H54 (cell line): ENCODE measurements at places on chromosomes 2 and 18.

GRCh38 chr18:13191031-13191430 is 27.5 kb upstream of the LDLRAD4 start:
- DNase-seq, result no peak

GRCh38 chr2:225683258-225683657 is 283.7 kb downstream of the NYAP2 start:
- no peak for DNase-seq

DNA sequence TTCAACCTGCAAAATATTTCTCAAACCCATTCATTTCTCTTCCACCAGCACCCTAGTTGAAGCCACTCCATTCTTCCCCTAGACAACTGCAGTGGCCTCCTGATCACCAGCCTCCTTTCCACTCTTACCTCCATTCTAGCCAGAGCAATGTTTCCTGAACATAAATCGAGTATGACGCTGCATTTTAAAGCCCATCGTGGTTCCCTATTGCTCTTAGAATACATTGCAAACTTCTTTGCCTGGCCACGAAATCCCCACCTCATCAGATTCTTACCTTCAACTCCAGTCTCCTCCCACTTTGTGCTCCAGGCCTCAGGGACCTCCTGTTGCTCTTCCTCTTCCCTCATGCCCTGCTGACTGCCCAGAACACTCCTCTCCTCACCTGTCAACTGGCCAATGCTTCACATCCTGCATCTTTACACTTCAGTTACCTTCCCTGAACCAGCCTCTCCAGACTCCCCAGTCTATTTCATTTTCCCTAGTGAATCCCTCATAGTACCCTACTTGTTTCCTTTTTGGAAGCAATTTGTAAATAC is 176.5 kb upstream of the CTAGE1 start:
- DNase-seq, result no peak

DNA sequence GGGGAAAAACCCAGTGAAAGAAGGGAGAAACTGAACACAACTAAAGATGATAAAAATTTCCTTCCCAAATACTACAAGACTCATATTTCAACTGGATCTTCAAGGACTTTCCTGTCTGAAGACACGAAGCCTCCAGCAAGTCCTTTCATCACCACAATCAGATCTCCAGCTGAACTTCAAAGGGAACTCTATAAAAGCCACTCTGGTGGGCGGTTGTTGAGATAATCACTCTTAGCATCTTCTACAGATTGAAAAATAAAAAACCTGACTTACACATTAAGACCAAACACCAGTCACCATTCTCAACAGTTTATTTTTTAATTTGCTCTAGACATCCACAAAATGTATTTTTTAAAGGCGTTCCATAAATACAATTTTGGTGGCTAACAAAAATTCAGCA is 4.4 kb downstream of the REV1 start:
- DNase-seq, result no peak

DNA sequence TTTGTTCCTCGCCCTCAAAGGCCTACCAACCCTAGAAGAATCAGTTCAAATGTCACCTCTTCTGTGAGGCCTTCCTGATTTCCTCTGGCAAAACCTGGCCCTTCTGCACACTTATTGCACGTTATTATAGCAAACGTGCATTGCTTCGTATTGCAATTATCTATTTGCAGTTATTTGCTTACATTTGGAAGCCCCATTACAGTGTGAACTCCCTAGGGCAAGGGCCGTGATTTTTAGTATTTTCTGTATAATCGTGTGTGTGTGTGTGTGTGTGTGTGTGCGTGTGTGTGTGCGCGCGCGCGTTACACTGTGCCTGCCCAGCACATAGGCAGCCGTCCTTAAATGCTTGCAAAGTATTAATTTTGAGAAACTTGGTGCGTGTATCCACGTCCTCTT is 460 bp upstream of the SEMA4F start:
- no peak for DNase-seq

DNA sequence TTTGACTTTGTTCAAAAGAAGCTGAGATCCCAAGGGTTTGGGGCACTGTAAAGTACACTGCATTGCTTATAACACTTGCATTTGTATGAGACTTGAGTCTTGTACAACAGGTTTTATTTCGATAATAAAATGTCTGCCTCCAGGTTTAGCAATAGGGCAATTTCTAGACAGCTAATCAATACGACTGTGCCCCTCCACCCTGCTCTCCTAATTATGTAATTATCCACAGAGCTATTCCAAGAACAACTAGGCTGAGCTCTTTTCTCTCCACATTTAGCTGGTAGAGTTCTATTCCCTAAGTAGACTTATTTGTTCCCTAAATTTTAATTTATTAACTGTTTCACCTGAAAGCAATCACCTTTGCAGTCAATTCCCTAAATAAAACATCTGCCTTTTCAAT is 52.9 kb upstream of the LINC00305 start:
- DNase-seq, result no peak

- DNase-seq, result no peak
These were observed 31.3 kb downstream of the PLB1 start for GRCh38 chr2:28527196-28527595.

DNA sequence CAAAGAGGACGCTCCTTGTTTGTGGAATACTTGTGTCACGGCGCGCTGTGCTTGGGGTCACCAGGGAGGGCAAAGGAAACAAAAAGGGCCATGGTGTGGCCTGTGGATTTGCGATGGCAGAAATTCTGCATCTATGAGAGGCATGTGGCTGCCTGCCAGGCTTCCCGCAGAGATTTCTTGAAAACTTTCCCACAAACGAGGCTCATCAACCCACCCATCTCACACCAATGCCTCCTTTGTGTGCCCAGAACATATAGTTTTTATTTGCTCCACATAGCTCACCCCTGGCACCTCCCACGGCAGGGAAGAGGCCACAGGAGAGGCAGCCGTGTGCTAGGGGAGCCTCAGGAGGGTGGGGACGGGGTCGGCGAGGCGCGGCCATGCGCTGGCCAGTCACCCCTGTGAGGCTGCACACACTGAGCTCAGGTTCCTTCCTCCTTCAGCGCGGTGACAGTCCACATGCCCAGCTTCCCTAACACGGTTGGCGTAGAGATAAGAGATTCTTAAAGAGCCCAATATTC is 100.3 kb downstream of the MBP start:
- no peak for DNase-seq

- DNase-seq, result no peak
These were observed 1.2 kb upstream of the E2F6 start for GRCh38 chr2:11467129-11467649.

- no peak for DNase-seq
These were observed 10.8 kb downstream of the SPDYA start for GRCh38 chr2:28821295-28821958.

GRCh38 chr18:37624318-37624717 is 58.7 kb upstream of the CELF4 start:
- DNase-seq, result no peak

GRCh38 chr2:12325806-12326205 is 390.9 kb upstream of the TRIB2 start:
- peak; percentile 54 for DNase-seq

- no peak for DNase-seq
These were observed 9.7 kb downstream of the ECEL1 start for GRCh38 chr2:232477751-232478510.

GRCh38 chr2:140842110-140842509 is 1288.7 kb downstream of the LRP1B start:
- no peak for DNase-seq

DNA sequence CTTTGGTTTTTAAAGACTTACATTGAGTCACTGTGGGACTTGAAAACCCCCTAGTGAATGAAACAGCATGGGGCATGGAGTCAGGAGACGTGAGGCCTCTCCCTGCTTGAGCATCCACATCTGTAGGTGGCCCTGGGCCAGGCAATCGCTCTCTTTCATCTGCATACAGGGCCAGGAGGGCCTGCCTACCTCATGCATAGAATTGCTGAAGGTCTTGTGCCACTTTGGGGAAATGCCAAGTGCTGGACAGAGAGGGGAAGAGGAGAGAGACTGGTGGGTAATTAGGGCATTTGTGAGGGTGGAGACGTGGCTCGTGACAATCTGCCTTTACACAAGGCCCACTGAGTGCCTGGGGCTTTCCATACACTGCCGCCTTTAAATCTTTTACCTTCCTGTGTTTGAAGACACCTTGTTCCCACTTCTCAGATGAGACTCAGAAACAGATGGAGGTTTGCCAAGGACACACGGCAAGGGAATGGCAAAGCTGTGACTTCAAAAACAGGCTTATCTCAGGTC is 322.2 kb upstream of the HS6ST1 start:
- no peak for DNase-seq

DNA sequence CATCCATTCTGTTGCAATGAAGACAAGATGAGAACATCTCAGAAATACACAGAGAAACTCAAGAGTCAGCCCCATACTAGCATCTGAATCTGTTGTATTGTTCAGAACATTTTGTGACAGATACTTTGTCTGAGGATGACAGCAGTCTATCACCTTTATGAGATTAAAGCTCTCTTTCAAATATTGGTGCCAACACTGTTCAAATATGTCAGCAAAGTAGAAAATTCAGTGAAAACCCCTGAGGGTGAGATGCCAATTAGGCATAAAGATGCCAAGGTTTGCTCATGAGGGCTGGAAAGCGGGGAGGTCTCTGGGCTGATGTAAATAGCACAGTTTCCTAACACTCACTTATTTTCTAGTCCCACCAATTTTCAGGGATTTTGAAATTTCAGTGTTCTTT is 1054.2 kb upstream of the CRIM1 start:
- no peak for DNase-seq

- no peak for DNase-seq
These were observed 81.8 kb downstream of the VWC2L start for GRCh38 chr2:214492608-214493007.

- no peak for DNase-seq
These were observed 2.5 kb downstream of the IFIH1 start for GRCh38 chr2:162315938-162316337.

GRCh38 chr2:224657349-224657748 is 58.8 kb downstream of the CCDC195 start:
- no peak for DNase-seq

DNA sequence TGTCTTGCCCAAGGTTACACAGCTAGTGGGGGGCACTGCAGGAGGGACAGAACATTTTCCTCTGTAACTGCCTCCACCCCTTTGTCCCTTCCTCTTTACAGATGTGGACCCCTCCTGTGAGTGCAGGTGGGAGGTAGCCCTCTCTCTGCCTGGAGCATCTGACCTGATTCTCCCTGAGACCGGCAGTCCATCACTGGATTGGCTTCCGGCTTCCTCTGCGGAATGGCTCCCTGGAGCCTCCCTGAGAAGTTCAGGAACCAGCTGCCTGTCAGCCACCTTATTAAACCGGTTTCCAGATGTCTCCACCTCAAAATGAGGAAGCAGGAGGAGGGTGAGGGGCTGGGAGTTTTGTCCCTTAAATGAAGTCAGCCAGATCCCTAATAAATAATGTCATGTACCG is 67.3 kb upstream of the TNP1 start:
- DNase-seq, result no peak

DNA sequence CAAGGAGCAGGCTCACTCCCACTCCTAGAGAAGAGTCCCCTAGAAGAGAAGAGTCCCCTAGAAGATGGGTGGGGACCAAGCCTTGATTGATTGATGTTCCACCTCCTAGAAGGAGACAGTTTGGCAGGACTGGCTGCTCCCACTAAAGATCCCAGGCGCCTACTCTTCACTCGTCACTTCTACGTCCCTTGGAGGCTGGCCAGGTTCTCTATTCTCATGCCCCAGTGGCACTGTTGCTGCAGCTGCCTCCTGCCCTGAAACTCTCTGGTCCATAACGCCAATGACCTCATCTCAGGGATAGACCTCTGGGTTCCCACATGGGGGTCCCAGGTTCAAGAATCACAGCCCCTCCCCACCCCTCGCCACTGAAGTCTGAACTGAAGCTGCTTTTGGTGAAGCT is 2.5 kb upstream of the SP140L start:
- DNase-seq, result no peak

DNA sequence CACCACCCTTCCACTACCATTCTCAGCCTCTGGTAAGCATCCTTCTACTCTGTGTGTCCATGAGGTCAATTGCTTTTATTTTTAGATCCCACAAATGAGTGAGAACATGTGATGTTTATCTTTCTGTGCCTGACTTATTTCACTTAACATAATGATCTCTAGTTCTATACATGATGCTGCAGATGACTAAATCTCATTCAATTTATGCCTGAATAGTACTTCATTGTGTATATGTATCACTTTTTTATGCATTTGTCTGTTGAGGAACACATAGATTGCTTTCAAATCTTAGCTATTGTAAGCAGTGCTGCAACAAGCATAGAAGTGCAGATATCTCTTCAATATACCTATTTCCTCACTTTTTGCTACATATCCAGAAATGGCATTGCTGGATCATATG is 733.3 kb downstream of the SUCLG1 start:
- no peak for DNase-seq

GRCh38 chr2:30784682-30785081 is 22.6 kb downstream of the CAPN13 start:
- no peak for DNase-seq
